ENCODE measurements at places on chromosomes 12 and 14.

DNA sequence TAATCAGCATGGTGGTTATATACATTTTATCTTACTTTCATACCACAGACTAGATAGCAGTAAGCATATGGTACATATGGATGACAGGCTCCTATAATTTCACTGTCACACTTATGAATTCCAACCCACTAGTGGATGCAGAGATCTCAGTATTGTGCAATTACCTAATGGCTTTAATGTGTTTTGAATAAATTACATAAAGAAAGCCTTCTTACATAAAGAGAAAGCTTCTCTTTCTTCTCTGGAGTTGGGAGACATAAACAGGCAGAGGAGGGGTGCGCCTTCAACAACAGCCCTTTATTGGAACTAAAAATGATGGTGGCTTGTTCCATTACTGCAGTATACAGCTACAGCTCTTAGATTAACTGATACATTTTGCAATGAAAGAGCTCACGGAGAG lies 52.6 kb downstream of the SAV1 start:
- no peak for DNase-seq

- DNase-seq = no peak
Measured at GRCh38 chr12:92445253-92446082, 257.3 kb upstream of the PLEKHG7 start.

DNA sequence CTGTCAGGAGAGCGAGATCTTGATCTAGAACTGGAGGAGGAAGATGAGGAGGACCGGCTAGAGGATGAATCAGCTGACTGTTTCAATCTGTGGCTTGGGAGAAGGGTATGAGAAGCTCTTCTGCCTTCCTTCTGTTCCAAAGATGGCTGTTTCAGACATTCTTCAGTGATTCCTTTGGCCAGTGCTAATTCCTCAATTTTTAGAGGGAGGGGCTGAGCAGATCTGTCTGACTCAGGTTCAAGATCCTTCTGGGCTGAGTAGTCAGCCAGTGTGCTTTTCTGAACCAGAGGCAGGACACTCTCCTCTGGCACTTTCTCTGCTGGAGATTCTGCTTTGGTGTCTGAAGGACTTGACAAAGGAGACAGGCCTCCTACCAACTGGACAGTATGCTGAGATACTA lies 15.2 kb downstream of the ACIN1 start:
- no peak for DNase-seq

DNA sequence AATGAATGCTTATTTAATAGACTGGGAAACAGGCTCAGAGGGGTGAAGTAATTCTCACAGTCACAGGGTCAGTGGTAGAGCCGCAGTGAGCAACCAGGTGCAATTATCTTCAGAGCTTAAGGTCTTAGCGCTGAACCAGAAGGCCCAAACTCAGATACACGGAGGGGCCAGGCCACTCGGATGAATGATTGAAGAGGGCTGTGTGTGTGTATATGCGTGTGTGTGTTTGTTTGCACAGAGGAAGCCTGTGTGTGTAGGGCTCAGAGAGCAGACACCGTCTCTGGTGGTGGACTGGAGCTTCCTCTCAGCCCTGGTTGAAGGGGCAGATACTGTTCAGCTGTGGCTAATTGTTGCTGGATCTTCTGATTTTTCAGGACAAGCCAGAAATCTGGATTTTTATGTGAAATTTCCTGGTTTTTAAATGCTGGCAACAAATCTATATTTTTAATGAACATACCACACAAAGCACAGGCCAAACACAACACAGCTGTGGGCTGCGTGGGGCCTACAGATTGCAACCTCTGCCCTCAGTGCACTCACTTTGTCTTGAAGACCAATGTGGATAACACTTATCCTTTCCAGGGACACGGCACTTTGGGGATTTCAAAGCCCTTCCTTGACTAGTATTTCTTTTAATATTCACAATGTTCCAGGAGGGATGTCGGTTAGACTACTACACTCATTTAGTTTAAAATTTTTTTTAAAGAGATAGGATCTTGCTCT lies 94.5 kb upstream of the NRXN3 start:
- DNase-seq = no peak

DNA sequence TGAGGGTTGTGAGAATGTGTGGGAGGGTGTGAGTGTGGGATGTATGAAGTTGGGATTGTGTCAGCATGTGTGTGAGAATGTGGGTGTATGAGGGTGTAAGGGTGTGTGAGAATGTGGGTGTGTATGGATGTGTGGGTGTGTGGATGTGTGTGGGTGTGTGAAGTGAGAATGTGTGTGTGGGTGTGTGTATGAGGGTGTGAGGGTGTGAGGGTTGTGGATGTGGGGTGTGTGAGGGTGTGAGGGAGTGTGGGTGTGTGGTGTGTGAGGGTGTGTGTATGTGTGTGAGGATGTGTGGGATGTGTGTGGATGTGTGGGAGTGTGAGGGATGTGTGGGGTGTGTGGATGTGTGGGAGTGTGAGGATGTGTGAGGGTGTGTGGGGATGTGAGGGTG lies 37.0 kb downstream of the TMEM121 start:
- no peak for DNase-seq

- no peak for DNase-seq
Measured at GRCh38 chr12:95774311-95775045, 16.1 kb downstream of the NTN4 start.

GRCh38 chr14:80172375-80173051 lies 38.8 kb downstream of the DIO2 start:
- DNase-seq = no peak

DNA sequence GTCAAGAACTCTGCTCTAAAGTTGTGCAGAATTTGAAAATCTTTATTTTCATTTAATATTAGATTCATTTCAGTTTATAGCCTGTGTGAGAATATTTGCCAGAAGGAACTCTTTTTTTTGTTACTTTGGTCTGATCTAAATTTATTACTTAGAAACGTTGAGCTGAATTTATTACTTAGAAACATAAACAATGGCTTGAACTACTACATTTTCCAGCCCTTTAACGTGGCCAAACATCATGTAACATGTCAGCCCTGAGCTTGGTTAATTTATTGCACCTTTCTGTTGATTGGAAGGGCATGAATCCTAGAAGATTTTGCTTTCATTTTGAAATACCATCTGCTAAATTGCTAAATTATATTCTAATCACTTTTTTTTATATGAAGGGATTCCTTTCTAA lies 241.4 kb downstream of the TMEM117 start:
- no peak for DNase-seq

- DNase-seq = no peak
Measured at GRCh38 chr12:70398002-70398401, 31.9 kb downstream of the KCNMB4 start.

DNA sequence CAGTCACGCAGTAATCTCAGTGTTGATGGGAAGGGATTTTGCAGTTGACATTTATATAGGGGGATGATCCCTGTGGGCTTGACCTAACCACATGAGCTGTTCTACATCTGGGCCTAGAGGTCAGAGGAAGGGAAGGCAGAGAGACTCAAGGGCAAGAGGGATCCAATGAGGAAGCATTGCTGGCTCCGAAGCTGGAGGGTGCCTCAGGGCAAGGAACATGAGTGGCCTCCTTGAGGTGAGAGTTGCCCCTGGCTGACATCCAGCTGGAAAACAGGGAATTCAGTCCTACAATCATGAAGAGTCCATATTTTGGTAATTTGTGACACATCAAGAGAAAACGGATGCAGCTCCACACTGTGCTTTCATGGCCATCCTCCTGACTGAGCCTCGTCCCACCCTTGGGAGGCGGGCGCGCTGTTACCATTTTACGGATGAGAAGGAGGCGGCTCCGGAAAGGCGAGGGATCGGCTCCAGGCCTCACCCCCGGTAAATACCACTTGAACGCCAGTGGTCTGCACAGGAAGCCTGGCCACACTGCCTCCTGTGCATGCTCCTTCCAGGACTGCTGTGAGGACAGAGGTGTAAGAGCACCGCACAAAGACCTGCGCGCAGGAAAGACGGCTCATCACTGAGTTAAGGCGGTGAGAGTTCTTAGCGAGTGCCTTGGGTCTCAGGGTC lies 18.5 kb upstream of the FKBP4 start:
- no peak for DNase-seq

- DNase-seq = no peak
Measured at GRCh38 chr14:100240668-100241032, 1.7 kb downstream of the YY1 start.

GRCh38 chr14:31990183-31990857 lies 86.8 kb upstream of the ARHGAP5 start:
- DNase-seq = no peak

GRCh38 chr14:102437997-102438915 lies 71.3 kb downstream of the ANKRD9 start:
- DNase-seq = peak; percentile 63

DNA sequence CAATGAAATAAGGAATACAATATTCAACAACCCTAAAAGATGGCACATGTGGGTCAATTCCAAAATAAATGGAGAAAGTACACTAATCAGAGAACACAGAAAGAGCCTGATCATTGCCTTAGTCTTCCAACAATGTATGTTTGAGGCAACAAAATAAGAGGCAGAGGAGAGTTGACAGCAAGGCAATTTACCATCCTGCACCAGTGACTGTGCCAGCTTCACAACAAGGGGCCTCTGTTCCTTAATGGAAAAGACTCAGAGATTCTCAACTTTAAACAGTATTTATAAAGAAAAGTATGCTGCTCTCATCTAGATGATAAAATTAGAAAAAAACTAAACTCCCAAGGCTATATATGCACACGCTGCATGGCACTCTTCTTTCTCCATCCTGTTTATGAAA lies 25.9 kb downstream of the EPS8 start:
- DNase-seq = no peak

GRCh38 chr14:92453691-92454090 lies 59.9 kb upstream of the RIN3 start:
- no peak for DNase-seq
